Esophagus squamous epithelium (tissue), 5 donors: ENCODE measurements at places on chromosomes 11 and 22. TPM values are rescaled to one million over a fixed set of nuclear protein-coding genes. Genes with fewer than 3 reads are reported as not detected.

DNA sequence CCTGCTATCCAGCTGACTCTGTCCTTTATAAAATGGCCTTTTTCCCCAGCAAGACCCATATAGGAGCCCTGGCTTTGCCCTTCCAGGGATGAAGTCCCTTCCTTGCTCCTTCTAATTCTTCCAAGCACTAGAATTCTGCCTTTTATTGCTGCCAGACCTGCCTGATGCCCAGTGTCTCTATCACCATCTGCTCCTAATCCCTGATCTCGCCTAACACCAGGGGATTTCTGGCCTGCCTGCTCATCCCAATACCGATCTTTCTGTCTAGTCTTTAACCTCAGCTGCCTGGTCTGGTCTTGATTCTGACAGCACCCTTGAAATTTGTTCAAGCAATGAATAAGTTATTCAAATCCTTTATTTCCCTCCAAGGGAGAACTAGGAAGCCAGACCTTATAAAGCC lies 150.2 kb downstream of the SPON1 start:
- no peak for DNase-seq

- DNase-seq, result no peak
Observed at GRCh38 chr22:35785181-35785923, 67.7 kb downstream of the APOL5 start.

DNA sequence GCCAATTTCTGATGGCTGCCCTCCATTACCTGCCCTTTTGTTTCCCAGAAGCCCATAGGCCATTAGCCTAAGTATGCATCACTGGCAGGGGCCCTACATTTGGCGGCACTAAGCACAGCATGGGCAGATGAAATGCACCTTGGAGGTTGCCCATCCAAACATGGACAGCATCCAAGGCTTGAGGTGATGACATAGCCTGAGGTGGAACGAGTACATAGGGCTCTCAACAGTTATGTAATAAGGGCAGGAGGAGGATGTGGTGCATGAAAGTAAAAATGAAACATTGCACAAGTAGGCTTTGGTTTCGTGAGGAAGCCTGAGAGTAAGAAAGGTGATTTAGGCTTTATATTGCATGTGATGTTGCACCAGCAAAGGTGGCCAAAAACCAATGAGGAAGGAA lies 148.1 kb downstream of the FAM76B start:
- DNase-seq, result no peak

- no peak for DNase-seq
Observed at GRCh38 chr22:38230916-38231315, 29.1 kb downstream of the MAFF start.

DNA sequence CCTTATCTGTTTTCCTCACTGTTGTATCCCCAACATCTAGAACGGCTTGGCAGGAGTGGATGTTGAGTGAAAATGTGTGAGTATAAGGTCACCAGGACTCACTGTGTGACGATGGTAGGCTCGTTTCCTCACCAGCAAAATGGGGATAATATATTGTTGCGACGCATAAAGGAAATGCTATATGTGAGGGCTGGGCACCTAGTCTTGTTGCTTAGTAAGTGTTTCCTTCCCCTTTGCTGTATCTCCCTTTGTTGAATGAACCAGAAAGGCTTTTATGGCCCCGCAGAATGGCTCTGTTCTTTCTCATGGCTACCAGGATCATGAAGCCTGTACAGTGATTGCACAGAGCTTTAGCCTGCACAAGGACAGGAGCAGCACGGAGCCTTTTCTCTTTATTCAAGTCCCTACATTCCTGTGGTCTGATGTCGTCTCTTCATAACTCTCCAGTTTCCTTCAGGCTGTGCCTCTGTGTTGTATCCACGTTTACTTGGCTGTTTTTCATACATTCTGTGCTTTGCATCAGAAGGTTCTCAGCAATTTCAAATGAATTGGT lies 5.4 kb downstream of the TNRC6B start:
- no peak for DNase-seq

- no peak for DNase-seq
Observed at GRCh38 chr22:46055181-46055875, 78.4 kb upstream of the WNT7B start.

- no peak for DNase-seq
Observed at GRCh38 chr11:60985991-60986915, 14.8 kb downstream of the CD6 start.

The TEX12 gene
- total RNA-seq, result not detected

- DNase-seq, result no peak
Observed at GRCh38 chr11:79393362-79394043, 47.3 kb downstream of the TENM4 start.

DNA sequence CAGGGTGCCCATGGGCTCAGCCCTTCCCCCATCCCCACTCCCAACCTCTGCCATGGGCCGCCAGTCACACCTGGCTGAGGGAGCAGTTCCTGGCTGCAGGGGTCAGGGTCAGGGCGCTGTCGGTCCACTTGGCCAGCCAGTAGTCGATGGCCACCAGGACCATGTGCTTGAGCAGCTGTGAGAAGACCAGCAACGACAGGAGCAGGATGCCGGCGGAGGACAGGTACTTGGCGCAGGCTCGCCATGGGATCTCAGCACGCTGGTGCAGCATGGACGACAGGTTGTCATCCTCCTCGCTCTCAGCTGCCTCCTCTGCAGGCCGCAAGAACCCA lies 18.3 kb upstream of the KCNJ11 start:
- DNase-seq, result no peak
